ENCODE measurements at places on chromosomes 3 and 15.

GRCh38 chr15:26670116-26670515, 102.8 kb downstream of the GABRB3 start:
- no peak for DNase-seq

DNA sequence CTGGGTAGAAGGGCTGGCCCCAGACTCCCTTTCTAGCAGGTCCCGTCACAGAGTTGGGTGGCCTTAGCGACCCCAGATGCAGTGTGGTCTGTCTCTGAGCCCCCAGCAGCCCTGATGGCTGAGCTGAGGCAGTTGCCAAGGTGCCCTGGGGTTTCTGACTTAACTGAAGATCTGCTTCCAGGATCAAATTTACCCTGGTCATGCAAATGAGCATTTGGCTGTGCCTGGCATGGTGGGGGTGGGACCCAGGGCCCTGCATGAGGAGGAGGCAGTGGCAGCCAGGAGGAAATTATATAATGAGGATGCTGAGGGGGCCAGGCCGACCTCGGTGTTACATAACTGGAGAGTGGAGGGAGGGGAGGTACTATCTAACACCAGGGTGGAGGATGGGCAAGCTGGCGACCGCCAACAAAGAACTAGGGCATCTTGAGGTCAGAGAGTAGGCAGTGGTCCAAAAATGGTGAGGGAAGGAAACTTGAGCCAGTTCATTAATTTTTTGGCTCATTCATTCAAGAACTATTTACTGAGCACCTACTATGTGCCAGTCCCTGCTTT, 16.4 kb downstream of the PLEKHO2 start:
- no peak for DNase-seq

GRCh38 chr15:50140983-50141382, 21.9 kb upstream of the ATP8B4 start:
- no peak for DNase-seq

- no peak for DNase-seq
These were observed 390.3 kb upstream of the DPH6 start for GRCh38 chr15:35936284-35936683.

DNA sequence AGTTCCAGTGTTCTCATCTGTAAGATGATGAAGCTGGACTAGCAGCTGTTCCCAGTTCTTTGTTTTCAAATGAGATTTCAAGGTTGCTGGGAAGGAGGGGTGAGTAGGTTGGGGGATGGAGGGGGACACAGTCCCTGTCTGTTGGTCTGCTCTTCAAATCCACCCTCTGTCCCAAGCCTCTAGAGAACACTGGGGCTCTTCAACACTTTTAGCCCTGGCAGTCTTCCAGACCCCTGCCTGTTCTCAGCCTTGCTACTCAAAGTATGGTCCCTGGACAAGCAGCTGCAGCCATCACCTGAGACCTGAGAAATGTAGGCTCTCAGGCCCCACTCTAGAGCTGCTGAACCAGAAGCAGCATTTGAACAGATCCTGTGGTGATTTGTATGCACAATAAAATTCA, 41.3 kb downstream of the NEK11 start:
- no peak for DNase-seq

DNA sequence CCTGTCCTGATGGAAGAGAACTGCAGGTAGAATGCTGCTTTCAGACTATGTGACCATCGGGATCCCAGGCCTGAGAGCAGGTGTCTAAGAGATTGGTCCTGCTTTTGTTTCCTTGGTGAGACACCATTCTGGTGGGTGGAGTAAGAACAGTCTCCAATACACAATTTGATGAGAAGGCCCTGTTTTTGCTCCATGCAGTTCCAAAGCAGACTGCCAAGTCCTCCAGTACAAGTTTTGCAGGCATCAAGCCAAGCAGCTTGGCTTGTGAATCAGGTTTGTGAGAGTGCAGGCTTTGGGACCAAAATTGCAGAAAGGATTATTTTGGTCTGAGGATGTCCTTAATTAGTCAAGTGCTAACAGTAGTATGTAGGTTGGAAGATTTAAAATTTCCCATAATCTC, 381.6 kb downstream of the FOXP1 start:
- DNase-seq, result no peak

DNA sequence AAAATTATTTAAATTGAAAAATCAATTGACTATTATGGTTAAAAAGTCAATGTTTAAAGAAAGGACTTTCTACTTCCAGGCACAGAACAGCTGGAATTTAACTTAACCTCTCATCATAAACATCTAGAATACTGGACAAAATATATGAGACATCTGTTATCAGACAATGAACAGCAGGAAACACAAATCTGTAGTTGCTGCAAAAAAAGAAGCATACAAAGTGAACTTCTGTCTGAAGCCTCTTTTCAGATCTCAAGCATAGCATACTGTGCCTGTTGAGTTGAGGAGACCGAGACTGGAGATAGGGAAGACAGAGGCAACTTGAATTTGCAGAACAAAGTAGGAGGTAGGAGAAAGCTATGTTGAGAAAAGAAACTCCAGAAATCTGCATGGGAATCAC, 140.0 kb upstream of the CBLB start:
- no peak for DNase-seq

DNA sequence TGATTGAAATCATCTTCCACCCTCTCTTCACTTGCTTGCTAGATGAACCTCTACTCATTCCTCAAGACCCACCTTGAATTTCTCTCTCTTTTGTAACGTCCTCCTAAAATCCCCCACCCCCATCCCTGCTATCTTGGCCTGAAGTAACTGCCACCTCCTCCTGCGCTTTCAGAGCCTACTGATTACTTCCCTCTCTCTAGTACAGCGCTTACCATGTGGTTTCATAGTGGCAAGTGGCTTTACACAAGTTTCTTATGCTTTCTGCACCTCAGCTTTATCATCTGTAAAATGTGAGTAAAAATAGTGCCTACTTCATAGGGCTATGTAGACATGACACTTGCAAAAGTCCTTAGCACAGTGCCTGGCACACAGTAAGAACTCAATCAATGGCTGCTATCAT, 28.7 kb upstream of the DAZL start:
- no peak for DNase-seq

DNA sequence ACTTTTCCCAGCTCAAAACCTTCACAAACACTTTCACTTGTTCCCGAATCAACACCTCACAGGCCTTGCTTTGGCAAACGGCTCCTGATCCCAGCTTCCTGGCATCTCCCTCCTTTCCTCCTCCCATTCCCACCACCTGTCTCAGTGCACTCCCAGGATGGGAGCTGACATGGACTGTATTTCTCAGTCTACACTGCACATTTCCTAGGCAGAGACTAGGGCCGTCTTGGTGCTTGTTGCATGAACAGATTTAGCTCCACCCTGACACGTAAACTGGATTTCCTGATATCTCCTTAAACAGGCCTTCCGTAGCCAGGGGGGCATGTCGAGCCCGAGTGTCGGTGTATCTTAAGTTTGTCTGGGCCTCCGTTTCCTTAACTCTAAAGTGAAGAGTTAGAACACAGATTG, 790 bp upstream of the WHAMM start:
- no peak for DNase-seq

- no peak for DNase-seq
These were observed 838.5 kb downstream of the TUSC7 start for GRCh38 chr3:117547956-117548550.

GRCh38 chr3:160569894-160570652, 4.7 kb upstream of the KPNA4 start:
- DNase-seq, result no peak

DNA sequence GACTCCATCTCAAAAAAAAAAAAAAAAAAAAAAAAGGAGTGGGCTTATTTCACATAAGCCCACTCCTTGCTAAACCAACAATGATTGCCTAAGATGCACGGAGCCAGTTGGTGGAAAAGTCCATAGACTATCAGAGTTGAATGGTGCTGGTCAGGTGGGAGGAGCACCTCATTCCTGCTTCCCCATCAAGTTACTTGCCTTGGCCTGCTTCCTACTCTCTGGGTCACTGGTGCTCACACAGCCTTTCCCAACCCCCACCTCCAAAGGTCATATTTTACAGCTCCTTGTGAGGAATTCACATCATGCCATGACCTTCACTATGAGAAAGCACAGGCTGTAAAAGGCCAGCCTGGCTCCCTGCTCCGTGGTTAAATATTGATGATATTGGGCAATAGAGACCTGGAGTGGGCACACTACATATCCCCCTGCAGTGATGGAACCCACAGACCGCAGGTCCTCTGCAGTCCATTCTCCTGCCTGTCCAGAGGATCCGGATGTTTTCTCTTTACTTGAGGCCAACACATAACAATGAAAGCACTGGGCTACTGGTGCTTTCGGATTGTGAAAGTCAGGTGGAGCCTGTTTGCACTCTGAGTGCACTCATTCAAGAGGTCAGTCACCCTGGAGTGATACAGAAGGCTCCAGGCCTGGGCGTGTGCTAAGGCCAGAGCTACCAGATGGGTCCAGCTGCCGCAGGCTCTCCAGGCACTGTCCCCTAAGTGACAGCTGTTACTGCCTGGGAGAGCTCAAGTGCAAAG, at the start of gene SLC51B:
Gene SLC51B, plus strand, starts transcription at position 664 of the 758 bp plus-strand sequence. CDS start 4,618 bp downstream, outside the sequence.
- DNase-seq, result no peak

GRCh38 chr15:82539691-82540054, 584 bp downstream of the RPS17 start:
- no peak for DNase-seq

- no peak for DNase-seq
These were observed 284.4 kb downstream of the KCNH8 start for GRCh38 chr3:19432669-19433068.

DNA sequence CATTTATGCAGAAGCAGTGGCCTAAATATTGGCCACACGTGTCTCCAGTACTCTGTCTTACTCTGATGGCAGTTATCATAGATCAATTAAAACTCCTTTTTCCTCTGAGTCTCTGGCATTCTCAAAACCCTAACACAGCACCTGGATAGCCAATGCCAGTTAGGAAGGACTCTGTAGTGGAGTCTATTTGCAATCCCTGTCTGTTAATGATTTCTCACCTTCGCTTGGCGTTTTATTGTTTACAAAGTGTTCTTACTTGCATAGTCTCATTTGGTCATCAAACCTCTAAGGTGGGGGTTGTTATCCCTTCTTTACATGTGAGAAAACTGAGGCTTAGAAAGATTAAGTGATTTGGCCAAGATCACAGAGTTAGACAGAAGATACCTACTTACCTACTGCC, 258.8 kb downstream of the IL5RA start:
- no peak for DNase-seq
